Effector CD4-positive, alpha-beta T cell (primary cell): ENCODE measurements at places on chromosomes 4 and X.

- DNase-seq: no peak
Measured at GRCh38 chr4:155444721-155445120, 68.0 kb upstream of the MAP9 start.

- no peak for DNase-seq
Measured at GRCh38 chrX:110008011-110008635, 5.2 kb downstream of the TMEM164 start.

DNA sequence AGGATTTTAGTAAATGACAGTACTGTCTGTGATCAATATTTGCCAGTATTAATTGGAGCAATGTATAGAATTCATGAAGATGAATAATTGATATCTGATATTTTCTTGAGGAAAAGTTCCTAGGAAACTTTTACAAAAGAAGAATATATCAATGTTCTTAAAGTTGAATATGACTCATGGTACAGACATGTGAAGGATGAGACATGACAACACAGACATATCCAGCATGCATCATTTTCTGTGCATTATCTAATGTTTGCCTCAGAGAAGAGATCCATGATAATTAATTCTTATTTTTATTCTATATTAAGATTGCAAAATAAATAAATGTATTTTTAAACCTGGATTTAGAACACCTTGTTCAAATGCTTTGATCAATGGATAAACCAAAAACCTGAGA, 452.9 kb upstream of the EPHA5 start:
- DNase-seq: no peak

GRCh38 chr4:10722957-10723356, 38.4 kb upstream of the CLNK start:
- DNase-seq: no peak

- DNase-seq: no peak
Measured at GRCh38 chr4:176376032-176376614, 56.4 kb downstream of the SPCS3 start.

DNA sequence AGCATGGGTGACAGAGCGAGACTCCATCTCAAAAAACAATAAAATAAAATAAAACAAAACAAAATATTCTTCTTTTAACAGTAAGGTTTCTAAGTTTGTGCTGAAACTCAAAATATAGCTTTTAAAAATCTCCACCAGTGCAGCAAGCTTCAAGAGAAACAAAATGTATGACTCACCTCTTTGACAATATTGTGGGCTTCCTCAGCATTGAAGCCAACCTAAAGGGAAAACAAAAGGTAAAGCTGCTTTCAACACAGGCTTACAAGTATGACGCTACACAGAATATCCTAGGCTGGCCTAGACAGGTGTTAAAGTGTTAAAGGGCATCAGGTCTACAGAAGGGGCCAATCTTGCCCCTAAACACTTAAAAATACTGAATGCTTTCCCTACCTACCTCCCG, 1.2 kb downstream of the DYNLT3 start:
- no peak for DNase-seq

GRCh38 chrX:14363728-14364127, 165.6 kb upstream of the GLRA2 start:
- no peak for DNase-seq

DNA sequence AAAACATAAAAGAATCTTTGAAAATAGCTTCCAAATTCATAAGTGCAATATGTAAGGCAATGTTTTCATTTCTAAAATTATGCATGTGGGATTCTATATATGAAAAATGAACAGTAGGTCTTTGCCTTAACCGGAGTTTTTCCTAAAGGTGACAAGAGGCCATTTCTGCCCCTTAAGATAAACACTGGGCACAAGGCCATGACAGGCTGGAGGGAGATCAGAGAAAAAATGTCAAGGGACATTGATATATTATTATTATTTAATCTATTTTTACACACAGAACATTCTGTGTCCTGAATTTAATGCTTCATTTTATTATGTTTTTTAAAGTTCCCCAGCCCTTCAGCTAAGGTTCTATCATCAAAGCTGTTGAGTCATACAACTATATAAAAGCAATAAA, 118.8 kb downstream of the CHM start:
- DNase-seq: no peak

GRCh38 chrX:134626434-134626833, 31.8 kb downstream of the PLAC1 start:
- no peak for DNase-seq

DNA sequence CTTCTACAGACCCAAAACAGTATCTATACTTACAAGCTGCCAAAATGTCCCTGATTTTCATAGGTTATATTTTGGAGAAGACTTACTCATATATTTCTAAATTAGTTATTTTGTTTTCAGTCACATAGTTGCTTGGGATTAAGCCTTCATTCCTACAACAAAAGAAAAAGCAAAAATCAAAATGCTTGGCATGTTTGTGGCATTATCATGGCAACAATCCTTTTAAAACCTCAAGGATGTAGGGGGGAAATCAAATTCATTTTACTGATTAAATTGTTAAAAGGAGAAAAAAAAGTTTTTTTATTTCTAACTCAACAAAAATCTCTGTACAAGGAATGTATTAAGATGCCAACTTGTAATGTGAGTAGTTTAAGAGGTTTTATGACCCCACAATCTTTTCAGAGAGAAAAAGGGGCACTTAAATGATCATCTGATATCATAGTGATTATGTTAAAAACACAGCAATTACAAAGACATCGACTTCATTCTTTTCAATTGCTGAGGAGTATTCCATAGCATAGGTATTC, 23.5 kb downstream of the TXK start:
- no peak for DNase-seq

- no peak for DNase-seq
Measured at GRCh38 chr4:130478406-130478805, 1382.5 kb downstream of the C4orf33 start.

DNA sequence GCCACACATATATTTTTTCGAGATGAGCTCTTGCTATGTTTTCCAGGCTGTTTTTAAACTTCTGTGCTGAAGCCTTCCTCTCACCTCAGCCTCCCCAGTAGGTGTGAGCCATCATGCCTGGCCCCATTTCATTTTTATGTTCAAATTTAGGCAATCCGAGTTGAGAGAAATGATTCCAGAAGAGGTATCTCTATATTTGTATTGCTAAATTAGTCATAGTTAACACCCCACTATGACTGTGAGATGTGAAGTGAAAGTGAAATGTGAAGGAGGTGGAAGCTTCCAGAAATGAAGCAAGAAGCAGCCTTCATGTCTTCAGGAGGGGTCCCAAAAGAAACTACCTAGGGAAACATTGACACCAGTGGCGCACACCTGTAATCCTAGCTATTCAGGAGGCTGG, 17.7 kb downstream of the APELA start:
- no peak for DNase-seq

DNA sequence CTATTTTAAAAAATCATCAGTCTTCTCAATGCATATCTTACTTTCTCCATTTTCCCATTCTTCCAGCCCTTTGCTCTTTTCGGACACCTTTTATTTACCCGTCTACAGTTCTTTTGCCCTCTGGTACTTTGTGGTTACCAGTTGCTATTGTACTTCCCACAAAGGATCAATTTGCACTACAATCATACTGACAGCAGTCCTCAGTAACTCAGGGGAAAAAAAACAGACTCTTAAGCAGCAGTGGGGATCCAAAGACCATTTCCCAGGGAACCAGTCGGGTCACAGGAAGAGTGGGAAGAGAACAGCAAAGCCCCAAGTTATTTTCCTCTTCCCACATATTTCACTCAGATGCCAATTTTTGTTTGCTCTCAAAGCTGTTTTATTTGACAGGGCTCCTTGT, 23.1 kb downstream of the DMD start:
- no peak for DNase-seq

DNA sequence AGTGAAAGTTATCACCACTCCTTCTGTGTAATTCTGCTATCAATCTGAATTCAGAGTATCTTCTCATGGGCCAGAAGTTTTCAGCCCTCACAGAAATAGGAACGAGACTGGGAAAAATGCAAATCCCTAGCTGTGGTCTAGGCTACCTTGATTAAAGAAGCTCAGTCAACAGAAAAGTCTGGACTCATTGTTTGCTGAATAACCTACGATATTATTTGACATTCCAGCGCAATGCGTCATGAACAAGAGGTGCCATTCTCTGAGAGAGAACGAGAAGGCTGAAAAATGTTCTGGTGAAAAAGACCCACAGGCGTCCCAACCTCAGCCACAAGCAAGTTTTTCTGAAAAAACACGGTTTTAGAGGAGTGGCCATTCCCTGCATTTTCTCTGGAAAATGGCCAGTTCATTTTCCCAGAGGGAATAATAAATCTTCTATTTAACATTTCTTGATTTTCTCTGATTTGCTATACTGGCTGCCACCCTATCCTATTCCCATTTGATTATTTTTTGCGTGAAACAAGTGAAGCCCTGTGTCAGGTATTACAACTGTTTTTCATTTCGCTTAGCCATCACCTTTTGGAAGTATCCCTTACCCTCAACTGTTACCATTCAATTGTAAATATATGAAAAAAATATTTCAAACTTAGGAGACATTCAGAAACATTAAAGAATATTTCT, 1117.6 kb upstream of the PRKX start:
- DNase-seq: no peak

DNA sequence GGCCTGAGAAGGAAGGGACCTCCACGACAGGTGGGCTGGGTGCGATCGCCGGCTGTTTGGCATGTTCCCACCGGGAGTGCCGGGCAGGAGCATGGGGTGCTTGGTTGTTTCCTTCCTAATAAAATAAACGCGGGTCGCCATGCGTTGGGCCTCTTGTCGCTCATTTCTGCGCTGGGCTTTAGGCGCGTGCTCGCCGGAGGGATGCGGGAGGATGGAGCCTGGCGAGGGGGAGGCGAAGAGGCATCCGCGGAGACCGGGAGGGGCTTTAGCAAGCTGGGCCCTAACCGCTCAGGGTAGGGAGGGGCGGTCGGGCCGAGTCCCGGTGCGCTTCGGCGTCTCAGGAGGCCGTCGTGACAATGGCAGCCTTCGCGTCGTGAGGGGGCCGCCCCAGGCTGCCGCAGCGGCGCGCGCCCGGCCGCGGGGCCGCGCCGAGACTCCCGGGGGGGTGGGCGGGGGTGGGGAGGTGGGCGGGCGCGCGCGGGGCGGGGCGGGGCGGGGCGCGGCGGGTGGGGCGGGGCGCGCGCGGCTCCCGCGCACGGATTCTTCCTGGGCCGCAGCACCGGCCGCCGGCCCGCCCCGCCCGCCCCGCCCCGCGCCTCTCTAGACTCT, 476 bp upstream of the GDI1 start:
- DNase-seq: peak; percentile 40

DNA sequence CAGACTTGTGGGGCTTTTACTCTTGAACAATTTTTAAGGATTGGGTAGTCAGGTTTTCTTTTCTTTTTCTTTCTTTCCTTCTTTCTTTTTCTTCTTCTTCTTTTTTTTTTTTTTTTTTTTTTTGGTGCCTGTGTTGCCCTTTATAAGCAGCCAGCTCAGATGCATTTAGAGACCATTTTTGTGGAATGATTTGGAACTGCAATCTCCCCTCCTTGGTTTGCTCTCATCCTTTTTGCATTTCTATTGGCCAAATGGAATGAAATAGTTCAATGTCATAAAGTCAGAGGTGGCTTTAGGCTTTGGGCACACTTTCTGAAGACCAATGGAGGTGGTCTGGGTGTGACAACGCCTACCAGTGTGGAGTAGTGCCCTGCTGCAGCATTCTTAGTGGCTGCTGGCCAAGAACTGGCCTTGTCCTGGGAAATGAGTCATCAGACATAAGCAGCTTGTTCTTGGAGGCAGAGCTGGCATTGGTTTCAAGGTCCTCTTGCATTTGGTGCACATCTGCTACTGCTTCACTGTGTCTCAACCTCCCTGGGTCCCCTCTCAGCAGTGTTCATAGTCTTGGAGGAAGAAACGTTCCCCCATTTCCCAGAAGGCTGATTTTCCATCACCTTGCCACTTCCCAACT, 84.5 kb downstream of the CT47B1 start:
- no peak for DNase-seq

DNA sequence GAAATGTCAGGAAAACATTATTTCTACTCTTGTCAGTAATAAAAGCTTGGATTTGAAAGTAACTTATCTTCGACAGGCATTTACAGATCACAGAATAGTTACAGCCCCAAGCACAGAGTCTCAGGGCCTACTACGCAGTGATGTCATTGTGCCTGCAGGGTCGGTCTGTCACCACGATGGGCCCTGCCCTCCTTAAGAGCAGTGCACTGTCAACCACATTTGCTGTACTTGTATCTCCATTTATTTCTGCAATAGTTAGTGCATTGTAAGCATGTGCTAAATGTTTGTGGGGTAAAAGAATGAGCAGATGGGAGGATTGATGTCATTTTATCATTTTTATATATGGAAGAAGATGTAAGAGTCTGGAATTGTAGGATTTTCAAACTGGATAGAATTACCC, 13.6 kb upstream of the CCKAR start:
- no peak for DNase-seq

DNA sequence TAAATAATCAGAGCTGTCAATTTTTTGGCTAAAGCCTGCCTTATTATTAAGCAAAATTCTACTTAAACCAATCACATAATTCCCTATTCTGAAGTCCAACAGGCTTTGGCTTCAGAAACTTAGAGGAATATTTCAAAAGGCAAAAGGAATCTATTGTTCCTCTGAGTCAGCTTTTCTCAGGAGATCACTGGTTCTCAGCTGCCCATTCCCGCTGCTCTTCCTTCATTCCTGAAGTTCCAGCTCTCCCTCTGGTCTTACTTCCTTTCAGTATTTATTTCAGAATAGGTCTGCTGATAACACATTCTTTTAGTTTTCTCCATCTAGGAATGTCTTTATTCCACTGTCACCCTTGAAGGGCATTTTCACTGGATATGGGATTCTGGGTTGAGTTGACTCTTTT, 133.7 kb downstream of the SOWAHB start:
- DNase-seq: no peak

DNA sequence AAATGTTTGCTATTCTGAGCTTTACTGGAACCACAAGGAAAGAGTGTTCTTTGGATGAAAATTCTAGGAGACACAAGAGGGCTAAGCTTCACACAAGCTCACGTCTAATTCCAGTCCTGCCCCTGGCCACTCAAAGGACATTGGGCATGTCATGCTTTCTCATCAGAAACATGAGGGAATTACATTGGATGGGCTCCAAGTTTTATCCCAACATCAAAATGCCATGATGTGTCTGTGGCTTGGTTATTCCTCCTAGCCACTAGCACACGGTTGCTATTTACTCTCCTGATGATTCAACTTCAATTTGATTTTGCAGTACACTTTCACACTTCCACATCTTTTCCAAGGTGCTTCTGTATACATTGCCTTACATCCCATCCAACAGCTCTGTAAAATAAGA, 149.6 kb upstream of the FAM9B start:
- DNase-seq: no peak

DNA sequence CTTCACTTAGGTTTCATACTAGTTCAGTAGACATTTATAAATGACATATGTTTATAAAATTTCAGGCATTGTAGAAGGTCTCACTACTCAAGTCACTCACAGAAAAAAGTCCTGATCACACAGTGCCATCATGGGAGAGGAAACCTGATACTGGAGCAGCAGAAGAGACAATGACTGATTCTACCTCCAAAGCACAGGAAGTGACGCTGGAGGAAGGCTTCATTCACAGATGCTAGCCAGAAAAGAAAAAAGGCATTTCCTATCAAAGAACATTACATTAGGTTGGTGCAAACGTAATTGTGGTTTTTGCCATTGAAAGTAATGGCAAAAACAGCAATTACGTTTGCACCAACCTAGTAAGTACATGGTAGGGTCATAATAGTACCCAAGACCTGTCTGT, 79.5 kb downstream of the RASGEF1B start:
- DNase-seq: no peak
